ENCODE measurements at places on chromosomes 7 and 10.

DNA sequence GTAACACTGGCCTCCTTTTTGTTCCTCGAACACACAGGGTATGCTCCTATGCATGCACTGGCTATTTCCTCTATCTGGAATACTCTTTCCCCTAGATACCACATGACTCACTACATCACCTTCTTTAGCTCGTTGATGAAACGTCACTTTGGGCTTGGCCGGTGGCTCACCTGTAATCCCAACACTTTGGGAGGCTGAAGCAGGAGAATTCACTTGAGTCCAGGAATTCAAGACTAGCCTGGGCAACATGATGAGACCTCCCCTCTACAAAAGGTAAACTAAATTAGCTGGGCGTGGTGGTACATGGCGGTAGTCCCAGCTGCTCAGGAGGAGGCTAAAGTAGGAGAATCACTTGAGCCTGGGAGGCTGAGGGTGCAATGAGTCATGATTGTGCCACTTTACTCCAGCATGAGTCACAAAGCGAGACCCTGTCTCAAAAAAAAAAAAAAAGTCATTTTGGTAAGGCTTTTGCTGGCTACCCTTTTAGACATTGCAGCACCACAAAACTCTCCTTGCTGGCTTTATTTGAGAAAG is 14.5 kb downstream of the ANKIB1 start:
- no peak for DNase-seq

- no peak for DNase-seq
Observed at GRCh38 chr7:14045651-14046050, 56.2 kb upstream of the ETV1 start.

DNA sequence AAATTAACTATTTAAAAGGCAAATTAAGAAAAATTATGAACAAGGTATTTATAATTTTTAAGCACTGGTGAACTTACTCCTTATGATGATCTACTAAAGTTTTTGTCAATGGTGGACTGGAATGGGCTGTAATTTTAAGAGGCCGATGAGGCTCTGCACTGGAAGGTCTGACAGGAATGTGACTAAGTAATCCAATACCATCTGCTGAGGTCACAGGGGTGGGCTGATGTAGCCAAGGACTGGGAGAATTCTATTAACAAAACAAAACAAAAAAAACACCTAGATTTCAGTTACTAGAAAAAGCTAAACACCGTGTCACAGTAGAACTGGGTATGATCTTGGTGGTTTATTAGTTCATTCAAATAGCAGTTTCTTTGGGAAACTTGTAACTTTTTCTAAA is 75.9 kb downstream of the NRBF2 start:
- DNase-seq, result no peak

GRCh38 chr7:108268200-108268820 is 138.1 kb upstream of the LAMB4 start:
- DNase-seq, result no peak

GRCh38 chr7:18894155-18894554 is 223.3 kb downstream of the TWIST1 start:
- DNase-seq, result no peak

GRCh38 chr7:10637991-10638390 is 335.7 kb upstream of the PHF14 start:
- no peak for DNase-seq

DNA sequence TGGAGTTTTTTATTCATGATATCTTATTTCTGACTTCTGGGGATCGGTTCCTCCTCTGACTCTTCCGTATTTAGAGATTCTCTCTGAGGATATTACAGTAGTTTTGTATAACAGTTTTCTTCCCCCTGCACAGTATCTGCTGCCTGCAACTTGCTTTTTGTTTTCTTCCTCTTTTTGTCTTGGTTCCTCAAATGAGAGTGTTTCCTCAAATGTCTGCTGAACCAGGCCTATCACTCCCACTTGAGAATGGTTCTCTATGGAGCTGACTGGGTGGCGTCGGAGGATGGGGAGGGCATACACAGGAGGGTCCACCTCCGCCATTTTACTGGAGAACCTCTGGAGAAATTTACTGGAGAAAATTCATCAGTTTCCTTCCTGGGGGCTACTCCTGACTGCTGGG is 27.7 kb downstream of the ARHGAP22 start:
- DNase-seq, result no peak

GRCh38 chr10:44922796-44923545 is 11.8 kb downstream of the TMEM72 start:
- DNase-seq, result no peak

Measured in activated T-helper 1 cell treated with anti-CD3 and anti-CD28 coated beads, Interleukin-2, amount 50 U/mL, for 16 hours (primary cell).